ENCODE measurements at places on chromosomes 7 and 10.

DNA sequence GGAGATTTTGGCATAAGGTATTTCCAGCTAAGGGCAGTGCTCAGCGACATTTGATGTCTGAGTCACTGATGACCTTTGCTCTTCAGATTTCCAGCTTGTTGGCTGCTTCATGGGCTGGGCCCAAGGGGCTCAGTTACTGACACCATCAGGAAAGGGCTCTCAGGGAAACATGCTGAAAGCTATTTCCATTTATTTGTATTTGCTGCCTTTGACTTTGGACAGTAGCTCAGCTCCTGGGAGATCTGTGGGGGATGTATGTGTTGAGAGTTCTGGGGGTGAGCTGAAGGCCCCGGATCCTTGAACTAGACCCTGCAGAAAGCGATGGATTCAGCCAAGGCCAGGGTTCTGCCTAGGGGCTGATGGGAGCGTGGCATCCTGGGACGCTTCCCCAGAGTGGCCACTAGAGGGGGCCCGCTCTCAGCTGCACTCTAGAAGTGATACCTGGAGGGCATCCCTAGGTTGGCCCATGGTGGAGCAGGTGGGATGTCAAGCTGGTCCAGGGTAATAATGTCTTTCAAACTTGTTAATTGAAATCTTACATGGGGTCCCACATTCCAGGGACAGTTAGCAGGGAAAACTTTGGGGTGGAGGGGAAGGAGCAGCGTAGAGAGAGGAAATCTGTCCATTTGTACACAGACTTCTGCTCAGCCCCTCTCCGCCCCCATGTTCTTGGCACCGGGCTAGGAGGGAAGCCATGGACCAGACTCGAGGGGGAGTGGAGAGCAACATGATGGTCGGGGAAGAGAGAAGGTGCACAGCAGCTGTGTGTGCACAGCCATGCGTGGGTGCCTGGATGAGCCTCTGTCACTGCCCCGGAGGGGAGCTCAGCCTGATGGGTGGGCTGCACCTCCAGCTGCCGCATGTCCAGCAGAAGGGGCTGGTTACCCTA is 3.0 kb upstream of the BTBD16 start:
- DNase-seq, result no peak

DNA sequence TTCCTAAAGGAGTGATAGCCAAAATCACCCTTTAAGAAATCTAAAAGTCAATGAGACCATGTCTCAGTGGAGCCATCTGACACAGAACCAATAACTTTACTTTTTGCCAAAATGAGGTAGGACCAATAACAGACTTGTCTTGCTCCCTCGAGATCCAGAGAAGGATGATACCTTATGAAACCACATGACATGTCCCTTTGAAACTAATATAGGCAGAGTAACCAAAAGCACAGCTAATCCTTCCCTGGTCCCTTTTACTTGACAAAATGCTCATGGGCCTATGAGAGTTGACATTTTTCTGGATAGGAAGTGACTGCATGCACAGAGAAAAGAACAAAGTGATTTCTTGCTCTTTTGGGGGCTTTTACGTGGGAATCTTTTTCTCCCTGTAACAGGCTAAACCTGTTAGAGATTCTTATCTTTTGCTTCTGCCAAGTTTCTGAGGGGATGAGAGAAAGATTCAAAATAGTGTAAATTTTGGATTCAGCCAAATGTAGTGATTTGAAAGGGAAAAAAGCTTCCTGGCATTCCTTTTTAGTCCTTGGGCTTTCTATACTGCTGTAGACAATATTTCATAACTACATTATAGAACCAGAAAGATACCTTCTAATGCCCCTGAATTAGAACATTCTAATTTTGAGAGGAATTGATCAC is 87.6 kb downstream of the ARMH3 start:
- no peak for DNase-seq

DNA sequence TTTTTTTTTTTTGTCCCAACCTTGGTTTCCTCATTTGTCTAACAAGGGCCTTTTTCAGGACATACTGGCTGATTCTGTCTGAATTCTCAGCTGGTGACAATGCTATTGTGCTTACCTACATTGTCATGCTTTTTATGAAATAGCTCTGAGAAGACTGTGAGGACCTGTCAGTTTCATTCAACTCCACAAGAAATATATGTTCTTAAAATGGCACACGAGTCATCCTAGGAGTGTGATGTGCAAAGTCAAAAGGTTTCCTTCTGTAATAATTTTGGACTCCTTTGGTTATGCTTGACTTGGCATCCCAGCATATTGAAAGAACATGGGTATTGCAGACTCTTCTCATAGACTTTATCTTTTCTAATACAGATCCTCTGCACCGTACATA is 316.0 kb downstream of the GFRA1 start:
- DNase-seq, result no peak

DNA sequence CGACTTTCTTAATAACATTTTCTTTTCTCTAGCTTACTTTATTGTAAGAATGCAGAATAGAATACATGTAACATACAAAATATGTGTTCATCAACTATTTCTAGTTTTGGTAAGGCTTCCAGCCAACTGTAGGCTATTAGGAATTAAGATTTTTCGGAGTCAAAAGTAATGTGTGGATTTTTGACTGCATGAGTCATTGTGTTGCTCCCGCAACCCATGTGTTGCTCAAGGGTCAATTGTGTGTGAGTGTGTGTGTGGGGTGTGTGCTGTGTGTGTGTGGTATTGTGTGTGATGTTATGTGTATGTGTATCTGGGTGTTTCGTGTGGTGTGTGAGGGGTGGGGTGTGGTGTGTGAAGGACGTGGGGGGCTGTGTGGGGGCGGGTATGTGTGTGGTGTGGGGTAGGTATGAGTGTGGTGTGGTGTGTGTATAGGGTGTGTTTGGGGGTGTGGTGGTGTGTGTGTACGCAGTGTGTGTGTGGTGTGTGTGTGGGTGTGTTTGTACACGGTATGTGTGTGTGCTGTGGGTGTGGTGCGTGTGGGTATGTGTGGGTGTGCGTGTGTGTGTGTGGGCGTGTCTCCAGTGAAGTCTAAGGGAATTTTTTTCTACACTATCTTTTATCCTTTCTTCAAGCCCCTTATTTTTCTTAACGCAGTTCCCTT is 60.5 kb downstream of the RSU1 start:
- no peak for DNase-seq

DNA sequence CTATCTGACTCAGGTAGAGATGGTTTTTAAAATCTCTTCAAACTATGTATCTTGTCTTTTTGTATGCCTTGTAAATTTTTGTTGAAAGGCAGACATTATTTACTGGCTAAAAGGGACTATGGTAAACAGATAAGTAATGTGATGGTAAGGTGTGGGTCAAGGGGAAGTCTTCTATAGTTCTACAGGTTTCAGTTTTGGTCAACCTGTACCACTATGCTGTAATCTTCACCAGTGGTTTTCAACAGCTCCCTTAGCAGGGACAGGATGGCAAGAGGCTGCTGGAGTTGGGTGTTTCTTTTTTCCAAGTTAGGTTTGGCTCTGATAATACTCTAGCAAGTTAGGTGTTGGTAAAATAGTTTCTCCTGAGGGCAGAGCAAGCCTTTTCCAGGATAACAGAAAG is 32.7 kb upstream of the FZD8 start:
- no peak for DNase-seq

GRCh38 chr10:110443239-110444003 is 54.3 kb upstream of the DUSP5 start:
- no peak for DNase-seq

Data from NCI-H748 treated with DMSO at 0.1 percent for 48 hours (cell line).